Lung microvascular endothelial cell (primary cell): ENCODE measurements at places on chromosomes 7 and 10. TPM values are rescaled to one million over a fixed set of nuclear protein-coding genes. Genes with fewer than 3 reads are reported as not detected.

Gene PTPRE
- total RNA-seq, result 89.8 and 254 TPM in 2 replicates

Gene PRR15
- under 0.01 TPM in 1 of 2 replicates, not detected in the other for total RNA-seq

Gene MRLN
- not detected in 2 replicates for total RNA-seq

Gene ASB15
- total RNA-seq, result not detected in 2 replicates

Gene GBF1
- 10.3 and 10.9 TPM in 2 replicates for total RNA-seq

Gene COL28A1
- not detected in 2 replicates for total RNA-seq
